HAP-1 (cell line): ENCODE measurements at places on chromosomes 1 and 21.

GRCh38 chr1:28835237-28835650 is 23.3 kb downstream of the OPRD1 start:
- no peak for DNase-seq

DNA sequence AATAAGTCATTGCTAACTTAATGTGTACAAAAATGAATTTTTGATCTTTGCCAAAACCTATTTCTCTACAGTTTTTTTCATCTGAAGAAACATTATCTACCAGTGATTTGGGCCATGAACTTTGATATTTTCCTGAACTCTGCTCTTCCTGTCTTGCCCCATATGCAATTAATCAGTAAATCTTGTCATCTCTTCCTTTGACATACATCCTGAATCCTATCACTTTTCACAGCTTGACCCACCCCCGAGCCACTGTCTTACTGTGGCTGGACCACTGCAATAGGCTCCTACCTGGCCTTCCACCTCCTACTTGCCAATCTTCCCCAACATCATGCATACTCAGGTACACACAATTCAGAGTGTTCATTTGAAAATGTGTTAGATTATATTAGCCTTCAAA is 46.4 kb downstream of the RGS13 start:
- no peak for DNase-seq

- no peak for DNase-seq
These were observed 43.9 kb downstream of the ARHGEF16 start for GRCh38 chr1:3498246-3498930.

DNA sequence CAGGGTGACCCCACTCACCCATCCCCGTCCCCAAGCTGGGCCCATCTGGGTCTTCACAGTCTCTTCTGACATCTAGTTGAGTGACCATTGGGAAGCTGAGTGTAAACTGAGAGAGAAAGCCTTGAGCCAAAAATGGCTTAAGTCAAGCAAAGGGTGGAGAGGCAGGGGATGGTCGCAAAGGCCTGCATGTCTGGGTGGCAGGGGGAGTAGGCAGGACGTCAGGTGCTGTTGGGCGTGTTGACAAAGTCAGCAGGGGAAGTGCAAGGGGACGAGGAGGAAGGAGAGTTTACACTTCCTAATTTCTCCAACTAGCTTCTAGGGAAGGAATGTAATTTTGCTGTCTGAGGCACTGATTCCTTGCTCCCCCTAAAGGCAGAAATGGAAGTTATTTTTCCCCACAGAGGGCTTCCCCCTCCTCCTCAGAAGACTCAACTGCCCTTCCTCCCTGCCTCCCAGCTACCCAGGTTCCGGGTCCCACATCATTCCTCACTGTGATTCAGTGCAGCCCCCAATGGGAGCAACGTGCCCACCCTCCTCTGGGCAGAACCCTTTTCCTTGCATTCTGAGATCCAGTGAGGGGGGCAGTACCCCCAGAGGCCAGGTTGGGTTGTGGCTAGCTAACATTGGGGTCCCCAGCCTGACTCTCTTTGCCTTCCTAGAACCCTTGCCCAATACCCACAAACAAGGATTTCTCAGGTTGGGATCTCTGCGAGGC is 1.2 kb upstream of the ADORA1 start:
- no peak for DNase-seq

GRCh38 chr1:77866296-77866695 is 22.1 kb upstream of the NEXN start:
- DNase-seq: no peak

- DNase-seq: no peak
These were observed 243.9 kb downstream of the KAZN start for GRCh38 chr1:14842361-14842760.

GRCh38 chr1:76153841-76154205 is 79.3 kb downstream of the ST6GALNAC3 start:
- DNase-seq: no peak

DNA sequence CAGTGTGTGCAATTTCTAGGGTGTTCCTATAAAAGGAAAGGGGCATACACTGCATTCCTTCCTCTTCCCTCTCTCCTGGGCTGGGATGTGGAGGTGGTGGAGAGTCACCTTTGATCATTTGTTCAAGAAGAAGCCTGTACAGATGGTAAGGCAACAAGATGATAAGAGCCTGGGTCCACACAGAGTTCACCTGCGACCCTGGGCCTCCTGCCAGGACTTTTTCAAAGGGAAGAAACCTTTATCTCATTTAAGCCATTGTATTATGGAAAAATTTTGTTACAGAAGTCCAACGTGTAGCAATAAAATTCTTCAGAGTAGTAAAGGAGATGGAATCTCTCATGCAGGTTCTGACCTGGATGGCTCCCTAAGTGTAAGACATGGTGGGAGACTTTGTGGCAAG is 189.1 kb downstream of the MIS18A start:
- no peak for DNase-seq

DNA sequence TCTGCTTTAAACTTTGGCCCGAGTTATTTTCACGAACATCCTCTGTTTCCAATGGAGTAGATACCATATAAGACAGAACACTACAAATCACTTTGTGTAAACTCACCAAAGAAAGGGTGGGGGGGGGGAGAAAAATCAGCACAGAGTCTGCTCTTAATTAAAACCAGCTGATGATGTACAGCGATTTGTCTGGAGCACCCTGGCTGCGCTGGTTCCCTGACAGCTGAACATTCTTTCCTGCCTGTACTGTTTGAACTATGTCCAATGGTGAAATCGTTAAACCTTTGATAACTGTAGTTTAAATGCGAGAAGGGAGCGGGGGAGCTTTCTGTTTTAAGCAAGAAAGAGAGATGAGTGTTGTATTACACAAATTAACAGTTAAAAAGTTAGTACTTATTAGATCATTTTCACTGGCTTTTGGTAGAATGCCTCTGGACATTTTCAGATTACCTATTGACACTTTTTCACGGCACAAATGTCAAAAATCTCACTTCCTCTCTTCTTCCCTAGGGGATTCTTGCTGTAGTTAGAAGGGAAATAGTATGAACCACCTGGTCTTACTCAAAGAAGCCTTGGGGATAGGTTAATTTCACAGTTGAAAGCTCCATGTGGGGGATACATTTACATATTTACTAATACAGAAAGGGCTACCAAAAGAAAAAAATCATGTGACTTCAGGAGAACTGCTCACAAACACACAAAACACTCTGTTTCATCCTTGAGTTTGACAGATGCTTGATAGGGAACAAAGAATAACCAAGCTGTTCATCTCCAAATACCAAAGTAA is 140.2 kb upstream of the RUNX1 start:
- no peak for DNase-seq

- DNase-seq: no peak
These were observed 3.1 kb upstream of the TEKT2 start for GRCh38 chr1:36080801-36081200.

DNA sequence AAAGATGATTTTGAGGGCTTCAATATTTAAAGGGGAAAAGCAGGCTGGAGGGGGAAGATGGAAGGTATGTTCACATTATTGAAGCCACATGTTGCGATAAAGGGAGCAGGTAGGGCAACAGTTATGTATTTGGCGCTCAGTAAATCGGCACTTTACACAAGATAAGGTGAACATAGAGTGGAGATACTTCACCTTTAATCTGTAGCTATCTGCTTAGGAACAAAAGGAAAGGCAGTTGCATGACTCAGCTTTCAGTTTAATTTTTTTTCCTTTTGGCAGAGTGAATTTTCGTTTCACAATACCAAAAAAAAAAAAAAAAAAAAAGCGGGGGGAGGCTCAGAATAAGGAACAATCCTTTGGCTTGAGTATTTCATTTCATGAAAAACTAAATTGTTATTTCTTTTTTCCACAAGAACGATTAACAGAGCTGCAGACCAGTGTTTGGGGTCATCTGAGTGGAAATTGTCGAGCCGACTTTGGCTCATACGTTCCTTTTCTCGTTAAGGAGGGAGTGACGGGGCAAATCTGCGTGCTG is 1.1 kb upstream of the COQ8A start:
- DNase-seq: no peak

DNA sequence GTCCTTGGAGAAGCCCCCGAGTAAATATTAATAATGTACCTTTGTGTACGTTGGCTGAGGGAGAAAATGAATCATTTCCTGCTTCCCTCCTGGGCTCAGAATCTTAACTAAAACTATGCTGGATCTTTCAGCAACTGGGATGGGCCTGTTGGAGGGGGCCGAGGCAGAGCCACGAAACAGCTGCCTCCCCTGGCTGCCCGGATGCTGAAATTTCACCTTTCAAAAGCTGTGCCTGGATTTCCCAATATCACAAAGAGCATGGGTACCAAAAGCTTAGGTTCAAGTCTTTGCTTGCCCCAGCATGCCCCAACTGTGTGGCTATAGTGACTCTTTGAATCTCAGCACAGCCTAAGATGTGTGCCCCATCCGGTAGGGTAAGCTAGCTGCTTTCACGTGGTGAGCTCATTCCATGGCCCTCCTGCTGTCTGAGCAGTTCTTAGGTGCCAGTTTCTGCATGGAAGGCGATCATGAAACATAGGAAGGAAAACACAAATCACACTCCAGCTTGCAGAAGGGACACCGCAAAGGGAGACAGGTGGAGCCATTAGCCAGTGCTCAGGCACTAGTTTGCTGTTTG is 473.5 kb downstream of the PTPRU start:
- no peak for DNase-seq

DNA sequence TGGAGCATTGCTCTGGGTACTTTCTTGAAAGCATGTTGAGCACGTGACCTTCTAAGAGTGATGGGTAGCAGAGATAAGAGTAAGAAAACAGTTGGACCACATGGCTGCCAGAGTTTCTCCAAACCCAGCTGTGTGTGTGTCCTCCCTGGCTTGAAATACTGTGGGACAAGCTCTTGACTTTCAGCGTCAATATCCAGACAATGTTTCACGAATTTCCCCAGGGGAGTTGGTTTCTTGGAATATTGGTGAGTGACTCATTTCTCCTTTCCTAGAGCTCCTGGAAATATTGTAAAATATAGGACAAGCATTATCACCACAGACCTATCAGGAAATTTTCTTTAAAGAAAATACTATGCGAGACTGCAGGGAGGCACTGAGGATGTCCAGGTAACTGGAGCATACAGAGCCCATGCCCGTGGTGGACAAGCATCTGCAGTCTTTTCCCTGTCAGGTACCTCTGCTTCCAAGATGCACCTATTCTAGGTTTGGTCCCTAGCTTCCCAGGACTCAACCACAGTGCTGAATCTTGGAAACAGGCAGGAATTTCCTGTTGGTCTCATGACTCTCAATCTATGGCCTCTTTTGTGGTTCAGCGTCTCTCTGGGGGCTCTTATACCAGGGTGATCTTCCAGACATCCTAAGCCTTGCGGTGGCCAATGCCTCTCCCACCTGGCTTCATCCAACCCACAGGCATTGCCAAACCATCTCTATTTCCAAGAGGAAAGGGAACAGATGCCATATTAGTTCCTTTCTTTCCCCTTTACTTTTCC is 67.4 kb downstream of the KCNJ6 start:
- DNase-seq: no peak

DNA sequence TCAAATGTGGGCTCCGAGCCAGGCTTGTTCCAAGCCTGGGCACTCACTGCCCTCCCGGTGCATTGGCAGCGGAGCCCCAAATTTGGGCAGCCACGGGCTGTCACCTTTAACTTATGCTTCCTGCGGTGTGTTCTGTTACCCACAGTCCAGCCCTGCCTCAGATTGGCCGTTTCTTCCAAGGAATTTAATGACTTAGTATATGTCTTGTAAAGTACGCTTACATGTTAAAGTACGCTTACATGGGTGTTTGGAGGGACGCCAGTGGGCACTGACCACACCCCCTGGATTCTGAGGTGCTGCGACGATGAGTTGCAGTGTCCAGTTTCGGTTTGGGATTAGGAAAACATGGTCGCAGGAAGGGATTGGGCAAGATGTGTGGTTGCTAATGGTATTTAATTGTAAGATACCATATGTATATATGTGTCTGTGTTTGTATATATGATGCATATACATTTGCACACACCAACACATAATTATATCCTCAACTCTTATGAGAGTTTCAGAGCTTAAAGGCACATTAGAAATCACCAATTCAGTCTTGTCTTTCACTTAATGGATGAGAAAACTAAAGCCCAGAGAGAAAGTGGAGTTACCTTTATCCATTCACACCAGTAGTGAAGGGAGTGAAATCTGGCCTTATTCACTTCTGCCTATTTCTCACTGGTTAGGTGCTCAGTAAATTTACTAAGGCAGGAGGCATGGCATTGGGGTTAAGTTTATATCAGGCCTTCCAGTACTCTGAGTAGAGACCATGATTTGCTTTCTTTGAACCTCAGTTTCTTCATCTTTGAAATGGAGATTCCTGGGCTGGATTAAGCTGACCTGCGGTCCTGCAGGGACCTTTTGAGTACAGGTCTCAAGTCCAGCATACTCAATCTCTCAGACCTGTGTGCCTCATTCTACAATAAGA is 1.0 kb downstream of the SMYD2 start:
- DNase-seq: peak; percentile 63

DNA sequence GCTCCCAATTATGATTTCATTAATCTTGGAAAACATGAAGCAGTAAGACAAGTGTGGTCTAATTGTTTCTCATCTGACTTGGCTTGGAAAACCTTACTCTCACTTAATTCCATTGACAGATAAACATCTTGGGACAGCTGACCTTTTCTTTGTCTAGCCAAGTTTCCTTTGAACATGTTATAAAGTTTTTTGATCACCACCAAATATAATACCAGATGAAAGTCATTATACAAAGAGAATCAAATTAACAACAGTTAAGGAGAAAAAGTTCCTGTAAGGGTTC is 50.2 kb downstream of the ALG14 start:
- no peak for DNase-seq

GRCh38 chr1:240936911-240937668 is 325.1 kb upstream of the GREM2 start:
- DNase-seq: no peak

- no peak for DNase-seq
These were observed 648.1 kb downstream of the USP25 start for GRCh38 chr21:16377857-16378256.

- DNase-seq: no peak
These were observed 16.7 kb upstream of the TRIM63 start for GRCh38 chr1:26084091-26084561.

DNA sequence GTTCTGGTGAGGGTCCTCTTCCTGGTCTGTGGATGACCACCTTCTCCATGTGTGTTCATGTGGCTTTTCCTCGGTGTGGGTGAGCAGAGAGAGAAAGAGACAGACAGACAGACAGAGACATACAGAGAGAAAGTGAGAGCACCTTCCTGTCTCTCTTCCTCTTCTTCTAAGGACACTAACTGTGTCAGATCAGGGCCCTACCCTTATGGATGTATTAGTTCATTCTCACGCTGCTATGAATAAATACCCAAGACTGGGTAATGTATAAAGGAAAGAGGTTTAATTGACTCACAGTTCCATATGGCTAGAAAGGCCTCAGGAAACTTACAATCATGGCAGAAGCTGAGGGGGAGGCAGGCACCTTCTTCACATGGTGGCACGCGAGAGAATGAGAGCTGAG is 131.5 kb upstream of the ZNF648 start:
- DNase-seq: no peak
